SHP77 treated with DMSO at 0.1 percent for 48 hours (cell line): ENCODE measurements at places on chromosomes 3 and 15.

DNA sequence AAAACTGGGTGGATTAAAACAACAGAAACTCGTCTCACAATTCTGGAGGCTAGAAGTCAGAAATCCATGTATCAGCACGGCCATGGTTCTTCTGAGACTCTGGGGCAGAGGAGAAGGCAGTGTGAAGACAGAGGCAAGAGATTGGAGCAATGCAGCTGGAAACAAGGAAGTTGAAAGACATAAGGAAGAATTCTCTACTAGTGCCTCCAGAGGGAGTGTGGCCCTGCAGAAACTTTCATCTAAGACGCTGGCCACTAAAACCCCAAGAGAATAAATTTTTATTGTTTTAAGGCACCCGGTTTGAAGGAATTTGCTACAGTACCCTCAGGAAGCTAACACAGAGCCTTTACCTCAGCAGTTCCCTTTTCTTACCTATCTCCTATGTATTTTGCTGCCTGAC, 1012.2 kb upstream of the CADM2 start:
- no peak for DNase-seq

GRCh38 chr3:49004352-49005302, 2.6 kb upstream of the WDR6 start:
- DNase-seq = no peak

GRCh38 chr15:100879061-100879463, 569 bp upstream of the ALDH1A3 start:
- DNase-seq = no peak

DNA sequence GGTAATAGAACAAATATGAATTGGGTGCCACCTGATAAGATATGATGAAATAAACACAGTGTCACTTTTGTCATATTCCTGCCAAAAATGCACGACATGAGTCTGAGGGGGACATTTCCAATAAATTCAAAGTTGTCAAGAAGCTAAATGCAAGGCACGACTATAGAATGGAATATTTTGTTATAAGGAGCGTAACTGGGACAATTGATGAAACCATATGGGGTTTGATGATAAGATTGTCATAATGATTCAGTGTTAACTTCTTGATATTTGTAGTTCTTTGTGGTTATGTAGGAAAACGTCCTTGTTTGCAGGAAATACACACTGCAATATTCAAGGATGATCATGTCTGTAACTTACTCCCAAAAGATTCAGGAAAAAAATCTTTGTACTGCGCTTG, 163.3 kb downstream of the MEX3B start:
- no peak for DNase-seq

- no peak for DNase-seq
Observed at GRCh38 chr3:181716966-181717365, 5.2 kb downstream of the SOX2 start.

- DNase-seq = no peak
Observed at GRCh38 chr15:67101911-67102598, 36.7 kb downstream of the SMAD3 start.

- no peak for DNase-seq
Observed at GRCh38 chr3:133474817-133475216, 75.0 kb downstream of the BFSP2 start.

GRCh38 chr3:5194801-5195509, 7.4 kb downstream of the EDEM1 start:
- DNase-seq = no peak

GRCh38 chr15:51161491-51162220, 67.0 kb upstream of the TNFAIP8L3 start:
- no peak for DNase-seq
